ENCODE measurements at places on chromosomes 5 and 9.

GRCh38 chr9:116480700-116481099 is 206.4 kb upstream of the TRIM32 start:
- DNase-seq, result no peak

- DNase-seq, result no peak
Measured at GRCh38 chr9:81633952-81634854, 55.1 kb downstream of the TLE1 start.

DNA sequence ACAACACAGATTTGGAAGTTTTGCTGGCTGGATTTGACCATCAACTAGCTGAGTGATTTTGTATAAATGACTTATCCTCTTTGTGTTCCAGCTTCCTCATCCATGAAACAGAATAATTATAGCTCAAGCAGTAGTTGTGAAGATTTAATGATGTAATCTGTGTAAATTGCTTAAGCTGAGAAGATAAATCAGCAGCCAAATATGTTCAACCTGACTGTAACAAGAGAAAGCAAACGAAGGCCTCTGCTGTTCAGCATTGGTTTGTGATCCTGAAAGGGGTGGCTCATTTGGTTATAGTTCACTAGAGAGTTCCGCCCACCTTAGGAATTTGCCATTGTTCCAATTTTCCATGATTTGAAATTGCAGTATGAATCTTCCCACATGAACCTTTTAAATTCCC is 75.7 kb upstream of the CCDC112 start:
- DNase-seq, result no peak

DNA sequence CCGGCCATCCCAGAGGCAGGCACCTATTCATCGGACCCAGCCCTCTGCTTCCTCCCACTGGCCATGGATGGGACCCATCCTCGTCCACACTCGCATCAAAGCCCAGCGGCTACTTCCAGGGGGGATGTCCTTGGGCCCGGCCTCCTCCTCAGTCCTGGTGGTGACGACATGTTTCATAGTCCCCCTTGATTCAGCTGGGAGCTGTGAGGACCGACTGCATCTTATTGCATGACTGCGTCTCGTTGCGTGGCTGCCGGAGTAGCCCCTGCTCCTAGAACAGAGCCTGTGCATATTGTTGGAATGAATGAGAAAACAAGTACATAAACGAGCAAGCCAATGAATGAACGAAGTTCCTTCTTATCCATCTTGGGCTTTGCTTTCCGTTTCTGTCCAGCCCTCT is 12.8 kb downstream of the NCS1 start:
- no peak for DNase-seq

DNA sequence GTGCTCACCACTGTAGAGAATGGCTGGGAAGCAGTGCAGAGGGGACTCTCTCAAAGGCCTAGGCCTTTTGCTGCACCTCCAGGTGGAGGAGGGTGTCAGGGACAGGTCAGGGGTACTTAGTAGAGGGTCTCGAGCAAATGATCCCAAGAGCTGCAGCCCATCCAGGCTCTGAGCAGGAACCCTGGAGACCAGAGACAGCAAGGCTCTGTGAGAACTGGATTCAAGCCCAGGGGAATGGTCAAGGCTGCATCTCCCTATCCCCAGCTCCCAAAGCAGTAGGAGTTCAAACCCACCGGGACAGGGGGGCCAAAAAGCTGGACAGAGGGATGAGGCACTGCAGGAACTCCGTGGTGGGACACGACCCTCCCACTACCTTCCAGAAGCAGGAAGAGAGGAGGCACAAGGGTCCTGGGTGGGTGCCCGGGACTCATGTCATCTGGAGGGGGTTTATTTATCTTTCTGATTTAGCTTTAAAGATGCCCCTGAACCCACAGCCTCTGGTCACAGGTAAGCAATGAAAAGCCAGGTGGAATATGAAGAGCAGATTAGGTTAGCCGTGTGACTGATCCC is 124.8 kb downstream of the MVB12B start:
- DNase-seq, result no peak

DNA sequence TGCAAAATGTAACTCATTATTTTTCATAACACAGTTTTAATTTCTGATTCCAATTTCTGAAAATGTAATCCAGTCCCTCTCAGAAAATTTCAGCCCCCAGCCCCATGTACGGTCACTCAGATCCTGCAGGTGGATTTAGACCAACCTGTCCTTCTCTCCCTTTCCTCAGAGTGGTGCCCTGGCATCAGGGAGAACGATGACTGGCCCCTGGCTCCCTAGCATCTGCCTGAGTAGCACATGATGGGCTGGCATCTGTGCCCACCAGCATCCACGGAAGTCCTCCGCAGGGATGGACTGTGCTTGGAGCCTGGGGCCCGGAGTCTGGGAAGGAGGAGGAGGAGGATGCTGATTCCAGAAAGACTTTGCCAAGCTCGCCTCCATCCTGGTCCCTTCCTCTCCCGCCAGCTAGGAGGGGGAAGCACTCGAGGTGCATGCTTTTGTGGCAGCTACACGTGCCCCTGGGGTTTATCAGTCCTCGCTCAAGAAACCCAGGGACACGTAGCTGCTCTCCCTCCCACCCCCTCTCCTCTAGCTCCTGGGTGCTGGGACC is 54.4 kb upstream of the RUFY1 start:
- DNase-seq, result no peak

- DNase-seq, result no peak
Measured at GRCh38 chr5:75463726-75464125, 47.7 kb downstream of the CERT1 start.

DNA sequence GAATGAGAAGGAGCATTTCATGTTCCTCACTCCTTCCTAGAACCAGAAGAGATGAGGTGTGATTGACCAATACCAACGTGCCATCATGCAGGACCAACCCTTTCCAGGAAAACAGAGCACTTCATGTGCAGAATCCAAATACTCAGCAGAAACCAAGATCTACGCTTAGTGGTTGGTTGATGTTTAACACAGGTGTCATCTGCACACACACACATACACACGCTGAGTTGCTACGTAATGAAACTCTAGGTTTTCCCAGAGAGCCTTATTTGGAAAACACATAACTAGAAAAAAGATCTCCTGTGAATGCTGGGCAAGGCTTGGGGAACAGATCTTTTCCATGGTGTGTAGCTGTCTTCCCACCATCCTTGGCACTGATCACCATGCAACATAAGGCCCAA is 21.1 kb upstream of the ZNF622 start:
- no peak for DNase-seq

- DNase-seq, result no peak
Measured at GRCh38 chr9:89497978-89498851, at the start of gene SEMA4D. TSS of gene SEMA4D (minus strand) at chr9:89498113. CDS start at chr9:89405456, 92,657 bp downstream.

DNA sequence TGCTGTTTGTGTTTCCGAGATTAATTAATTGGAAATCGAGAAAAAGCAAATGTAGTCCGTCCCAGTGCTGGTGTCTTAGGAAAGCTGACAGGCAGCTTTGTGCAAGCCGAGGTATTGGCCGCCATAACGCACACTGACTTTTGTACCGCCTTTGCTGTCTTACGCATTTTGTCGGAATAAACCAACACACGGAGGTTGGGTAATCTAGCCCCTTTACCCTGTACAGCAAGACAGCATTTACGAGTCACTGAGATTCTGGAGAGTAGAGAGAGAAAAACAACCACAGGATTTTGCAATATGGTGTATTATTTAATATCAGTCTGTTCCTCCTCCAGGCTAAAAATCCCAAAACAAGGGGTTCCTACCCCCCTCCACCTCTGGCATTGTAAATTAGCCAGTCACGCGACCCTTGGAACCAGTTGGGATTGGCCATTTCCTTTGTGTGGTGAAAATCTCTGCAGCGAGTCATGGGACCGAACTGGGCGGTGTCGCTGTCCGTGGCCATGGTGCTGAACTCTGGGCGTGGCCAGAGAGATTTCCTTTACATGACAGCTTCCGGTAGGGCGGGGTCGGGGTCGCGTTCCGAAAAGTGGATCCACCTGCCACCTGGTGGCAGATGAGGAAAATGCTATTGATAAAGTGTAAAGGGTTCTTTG is 10.3 kb upstream of the PCDHB1 start:
- peak; percentile 63 for DNase-seq

DNA sequence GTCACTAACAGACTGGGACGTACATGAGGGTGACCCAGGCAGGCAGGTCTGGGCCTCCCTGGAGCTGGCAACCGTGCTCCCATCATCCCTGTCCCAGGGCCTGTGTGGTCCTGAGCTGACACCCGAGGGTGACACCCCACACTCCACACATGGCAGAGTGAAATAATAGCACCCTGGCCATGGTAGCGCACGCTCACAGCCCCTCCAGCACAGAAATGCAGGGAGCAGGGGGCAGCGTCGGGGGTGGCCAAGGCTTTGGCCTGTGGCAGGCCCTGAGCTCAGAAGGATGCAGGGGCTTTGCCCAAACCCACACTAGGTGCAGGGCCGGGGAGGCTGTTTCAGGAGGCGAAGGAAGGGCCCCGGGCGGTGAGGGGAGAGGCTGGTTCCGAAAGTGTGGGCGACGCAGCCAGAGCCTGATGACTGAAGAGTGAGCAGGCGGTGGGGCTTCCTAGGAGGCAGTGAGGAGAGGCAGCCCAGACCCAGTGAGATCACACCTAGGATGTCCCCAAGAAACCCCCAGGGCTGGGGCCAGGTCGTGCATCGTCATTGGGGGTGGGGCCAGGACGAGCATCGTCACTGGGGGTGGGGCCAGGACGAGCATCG is 12.9 kb downstream of the OR2V2 start:
- no peak for DNase-seq

- no peak for DNase-seq
Measured at GRCh38 chr9:98191671-98192502, 550 bp downstream of the CORO2A start.

DNA sequence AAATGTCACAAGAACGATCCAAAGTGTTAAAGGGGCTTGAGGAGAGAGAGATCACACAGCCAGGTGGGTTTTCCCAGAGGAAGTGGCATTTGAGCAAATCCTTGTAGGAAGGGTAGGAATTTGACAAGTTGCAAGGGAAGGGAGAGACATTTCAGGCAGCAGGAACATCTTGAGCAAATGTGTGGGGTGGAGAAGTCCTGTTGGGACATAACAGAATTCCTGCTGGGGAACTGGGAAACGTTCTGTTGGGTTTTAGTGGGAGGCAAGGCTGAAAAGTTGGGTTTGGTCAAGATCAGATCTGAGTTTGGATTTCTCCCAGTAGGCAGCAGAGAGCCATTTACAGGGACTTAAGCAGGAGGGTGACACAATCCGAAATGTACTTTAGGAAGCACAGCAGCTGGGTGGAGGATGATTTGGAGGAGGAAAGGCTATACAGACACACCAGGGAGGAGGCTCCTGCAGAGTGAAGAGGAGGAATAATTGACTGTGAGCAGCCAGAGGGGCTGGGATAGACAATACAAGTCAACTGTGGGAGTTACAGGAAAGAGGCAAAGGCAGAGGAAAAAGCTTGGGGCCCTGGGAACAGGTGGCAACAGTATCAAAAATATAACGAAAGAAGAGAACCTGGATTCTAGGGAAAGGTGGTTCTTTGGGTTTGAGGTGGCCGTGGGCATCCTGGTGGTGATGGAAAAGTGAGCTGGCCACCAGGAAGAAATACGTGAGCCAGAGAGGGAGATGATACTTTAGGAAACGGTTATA is 3.1 kb upstream of the ZSWIM6 start:
- no peak for DNase-seq

- no peak for DNase-seq
Measured at GRCh38 chr5:17261075-17261474, 43.6 kb downstream of the BASP1 start.

DNA sequence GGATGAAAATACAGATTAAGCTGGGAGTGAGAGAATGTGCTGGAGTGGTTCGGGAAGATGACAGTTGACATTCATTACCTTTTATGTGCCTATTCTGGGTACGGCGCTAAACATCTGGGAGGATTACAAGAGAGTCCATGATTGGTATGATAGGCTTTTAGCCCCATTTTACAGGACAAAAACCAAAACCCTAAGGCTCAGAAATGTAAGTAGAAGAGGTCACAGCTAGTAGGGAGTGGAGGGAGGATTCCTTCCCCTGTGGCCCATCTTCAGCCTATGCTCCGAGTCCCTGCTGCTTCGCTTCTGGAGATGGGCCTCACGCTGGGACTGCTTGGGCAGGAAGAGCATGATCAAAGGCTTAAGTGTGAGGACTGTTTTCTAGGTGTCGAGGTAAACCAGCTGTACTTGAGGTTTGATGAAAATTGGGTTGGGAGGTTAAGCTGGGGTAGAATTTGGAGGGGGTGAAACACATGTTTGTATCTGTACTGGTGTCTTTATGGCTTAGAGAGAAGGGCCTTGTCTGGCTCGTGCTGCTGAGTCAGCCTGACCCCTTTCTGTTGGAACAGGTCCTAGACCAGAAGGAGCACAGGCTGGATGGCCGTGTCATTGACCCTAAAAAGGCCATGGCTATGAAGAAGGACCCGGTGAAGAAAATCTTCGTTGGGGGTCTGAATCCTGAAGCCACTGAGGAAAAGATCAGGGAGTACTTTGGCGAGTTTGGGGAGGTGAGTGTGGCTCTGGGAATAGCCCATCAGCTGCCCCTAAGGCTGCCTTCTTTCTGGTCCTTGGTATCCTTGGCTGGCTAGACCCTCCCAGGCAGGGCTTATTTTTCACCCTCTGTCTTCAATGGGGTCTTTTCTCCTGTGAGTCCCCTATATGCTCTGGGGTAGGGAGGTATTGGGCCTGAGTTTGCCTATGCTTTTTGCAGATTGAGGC is 2.1 kb downstream of the HNRNPAB start:
- no peak for DNase-seq

DNA sequence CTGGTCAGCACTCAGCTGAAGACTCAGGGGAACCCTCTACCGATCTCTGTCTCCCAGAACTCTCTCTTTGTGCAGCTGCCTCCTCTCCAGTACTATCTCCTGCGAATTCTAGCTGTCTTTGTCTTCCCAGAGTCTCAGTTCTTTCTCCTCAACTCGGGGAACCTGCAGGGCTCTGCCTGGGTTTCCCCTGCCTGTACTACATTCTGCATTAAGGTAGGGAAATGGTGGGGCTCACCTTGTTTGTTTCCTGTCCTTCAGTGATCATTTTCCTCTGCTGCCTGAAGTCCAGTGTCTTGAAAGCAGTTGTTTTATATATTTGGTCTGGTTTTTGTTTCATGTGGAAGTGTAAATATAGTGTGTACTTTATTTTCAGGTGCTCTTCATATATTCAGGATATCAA is 43.1 kb upstream of the IGFBPL1 start:
- no peak for DNase-seq

DNA sequence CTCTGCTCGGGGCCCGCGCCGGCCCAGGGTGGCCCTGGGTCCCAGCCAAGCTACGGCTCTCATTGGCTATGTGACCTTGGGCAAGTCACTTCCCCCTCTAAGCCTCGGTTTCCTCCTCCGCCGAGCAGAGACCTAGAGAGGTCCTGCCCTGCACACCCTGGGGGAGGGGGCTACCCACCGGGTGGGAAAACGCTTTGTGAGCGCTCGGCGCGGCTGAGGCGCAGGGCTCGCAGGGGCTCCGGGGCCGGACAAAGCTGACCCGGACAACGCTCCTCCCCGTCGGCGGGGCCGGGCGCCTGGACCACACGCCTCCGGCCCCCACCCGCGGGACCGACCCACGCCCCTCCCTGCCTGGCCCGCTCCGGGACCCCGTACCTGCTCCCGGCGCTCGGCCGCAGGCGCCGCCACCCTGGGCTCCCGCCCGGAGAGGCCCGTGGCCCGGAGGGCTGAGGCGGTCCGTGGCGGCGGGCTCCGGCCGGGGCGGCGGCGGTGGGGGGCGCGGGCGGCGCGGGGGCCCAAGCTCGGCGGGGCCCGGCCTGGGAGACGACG is 85.7 kb upstream of the MELK start:
- no peak for DNase-seq
